Activated naive CD4-positive, alpha-beta T cell (primary cell): ENCODE measurements at places on chromosomes 2 and 18.

- DNase-seq: no peak
Measured at GRCh38 chr2:217356781-217357180, 496.9 kb upstream of the TNP1 start.

- no peak for DNase-seq
Measured at GRCh38 chr2:14094592-14094991, 537.9 kb upstream of the LRATD1 start.

- DNase-seq: no peak
Measured at GRCh38 chr18:57088883-57089282, 58.0 kb upstream of the BOD1L2 start.

- no peak for DNase-seq
Measured at GRCh38 chr2:205245652-205246051, 436.6 kb upstream of the NRP2 start.

GRCh38 chr2:210461401-210461800 lies 15.2 kb downstream of the LANCL1 start:
- DNase-seq: no peak

GRCh38 chr2:70039366-70039765 lies 47.9 kb upstream of the PCBP1 start:
- no peak for DNase-seq

DNA sequence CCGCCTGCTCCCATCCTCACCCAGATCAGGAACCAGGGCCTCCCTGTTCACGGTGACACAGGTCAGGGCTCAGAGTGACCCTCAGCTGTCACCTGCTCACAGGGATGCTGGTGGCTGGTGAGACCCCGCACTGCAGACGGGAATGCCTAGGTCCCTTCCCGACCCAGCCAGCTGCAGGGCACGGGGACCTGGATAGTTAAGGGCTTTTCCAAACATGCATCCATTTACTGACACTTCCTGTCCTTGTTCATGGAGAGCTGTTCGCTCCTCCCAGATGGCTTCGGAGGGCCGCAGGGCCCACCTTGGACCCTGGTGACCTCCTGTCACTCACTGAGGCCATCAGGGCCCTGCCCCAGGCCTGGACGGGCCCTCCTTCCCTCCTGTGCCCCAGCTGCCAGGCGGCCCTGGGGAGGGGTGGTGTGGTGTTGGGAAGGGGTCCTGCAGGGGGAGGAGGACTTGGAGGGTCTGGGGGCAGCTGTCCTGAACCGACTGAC lies 31.7 kb downstream of the GPC1 start:
- DNase-seq: no peak

DNA sequence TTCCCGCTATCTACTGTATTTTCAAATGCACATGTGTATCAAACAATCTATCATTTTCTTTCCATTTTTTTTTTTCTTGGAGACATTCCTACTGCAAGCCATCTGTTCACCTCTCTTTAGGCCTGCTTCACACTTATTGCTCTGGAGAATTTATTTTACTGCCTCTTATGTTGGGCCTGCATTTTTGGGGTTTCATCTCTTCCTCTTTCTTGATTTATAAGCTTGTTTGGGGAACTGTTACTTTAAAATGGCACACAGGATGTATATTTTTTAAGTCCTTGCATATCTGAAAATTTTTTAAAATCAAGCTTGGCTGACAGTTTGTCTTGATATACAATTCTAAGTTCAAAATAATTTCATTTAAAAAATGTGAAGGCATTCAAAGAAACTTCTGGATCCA lies 3.5 kb upstream of the RAB27B start:
- no peak for DNase-seq

DNA sequence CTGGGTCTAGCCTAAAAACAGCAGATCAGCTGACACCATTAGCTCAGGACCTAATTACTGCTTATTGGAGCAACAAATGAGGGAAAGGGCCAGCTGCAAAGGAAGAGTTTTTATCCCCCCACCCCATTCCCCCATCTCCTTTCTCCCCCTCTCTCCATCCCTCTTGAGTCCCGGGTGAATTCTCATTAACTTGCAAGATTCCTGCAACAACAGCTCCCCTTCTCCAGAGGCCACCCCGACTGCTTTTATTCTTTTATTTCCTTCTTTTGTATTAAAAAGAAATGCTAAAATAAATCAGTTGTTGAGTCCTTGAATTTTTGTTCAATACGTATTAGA lies 473 bp upstream of the NOL4 start:
- no peak for DNase-seq

DNA sequence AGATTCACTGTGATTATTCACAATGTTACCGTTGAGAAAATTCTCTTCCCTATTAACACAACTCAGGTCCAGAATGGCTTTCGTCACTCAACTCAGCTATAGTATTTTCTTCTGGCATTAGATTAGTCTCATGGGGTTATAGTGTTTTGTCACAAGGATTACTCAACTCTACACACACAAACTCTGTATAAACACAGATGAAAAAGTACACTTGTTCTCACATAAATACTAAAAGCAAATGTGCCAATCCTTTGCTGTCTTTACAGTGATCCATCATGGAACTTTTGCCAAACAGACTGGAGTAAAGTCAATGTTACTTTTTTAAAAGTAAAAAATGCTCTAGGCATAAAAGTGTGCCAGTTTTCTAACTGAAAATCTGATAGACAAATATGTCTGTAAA lies 267.6 kb downstream of the RBM43 start:
- DNase-seq: no peak

GRCh38 chr2:187709065-187709464 lies 154.8 kb upstream of the TFPI start:
- DNase-seq: no peak

- no peak for DNase-seq
Measured at GRCh38 chr2:216984937-216985336, 125.1 kb upstream of the TNP1 start.

GRCh38 chr2:51710222-51710621 lies 678.3 kb upstream of the NRXN1 start:
- DNase-seq: no peak

GRCh38 chr2:222835143-222835822 lies 25.6 kb upstream of the ACSL3 start:
- no peak for DNase-seq

- no peak for DNase-seq
Measured at GRCh38 chr2:153645599-153645998, 167.0 kb upstream of the RPRM start.

DNA sequence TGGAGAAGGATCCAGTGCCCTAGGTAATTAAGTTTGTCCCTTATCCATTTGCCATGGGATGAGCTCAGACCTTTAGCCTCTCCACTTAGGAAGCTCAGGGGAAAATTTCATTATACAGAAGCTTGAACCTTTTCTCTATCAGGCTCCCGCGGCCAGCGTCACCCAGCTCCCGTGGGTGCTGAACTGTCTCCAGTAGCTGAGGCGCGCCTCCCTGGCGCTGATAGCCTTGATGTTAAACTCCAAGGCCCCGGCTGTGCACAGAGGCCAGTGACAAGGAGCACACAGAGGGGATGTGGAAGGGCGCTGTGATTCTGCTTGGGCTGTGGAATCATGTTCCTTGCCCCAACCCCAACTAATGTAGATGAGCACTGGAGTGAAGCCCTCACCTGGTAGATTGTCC lies 50.8 kb downstream of the NRP2 start:
- DNase-seq: no peak

- no peak for DNase-seq
Measured at GRCh38 chr18:59140302-59140885, 710 bp downstream of the SEC11C start.

DNA sequence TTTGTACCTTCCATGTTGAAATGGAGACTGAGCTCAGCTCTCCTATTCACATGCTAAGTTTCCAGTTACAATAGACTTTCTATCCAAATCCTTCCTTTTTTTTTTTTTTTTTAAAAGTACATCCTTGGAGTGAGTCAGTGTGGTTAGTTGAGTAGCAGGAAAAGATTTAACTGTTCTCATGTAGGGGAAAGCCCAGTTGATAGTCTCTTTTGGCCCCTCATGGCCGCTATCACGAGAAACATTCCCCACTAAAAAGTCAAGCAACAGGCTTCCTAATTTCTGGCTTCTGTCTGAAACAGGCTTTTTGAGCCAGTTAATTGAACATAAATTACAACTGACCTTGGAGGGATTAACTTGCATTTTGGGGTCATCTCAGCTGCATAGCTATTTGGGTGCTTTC lies 161.3 kb downstream of the MEIS1 start:
- no peak for DNase-seq

- DNase-seq: no peak
Measured at GRCh38 chr2:8642366-8643068, 39.3 kb upstream of the ID2 start.

- no peak for DNase-seq
Measured at GRCh38 chr2:29921560-29921915, at the start of gene ALK. Gene ALK (minus strand): TSS chr2:29921586. CDS start chr2:29920659, 927 bp downstream.

GRCh38 chr2:58769864-58770234 lies 528.7 kb upstream of the FANCL start:
- no peak for DNase-seq

GRCh38 chr2:71689968-71690834 lies 236.8 kb downstream of the DYSF start:
- no peak for DNase-seq

GRCh38 chr2:96120091-96120720 lies 3.8 kb upstream of the ADRA2B start:
- no peak for DNase-seq

DNA sequence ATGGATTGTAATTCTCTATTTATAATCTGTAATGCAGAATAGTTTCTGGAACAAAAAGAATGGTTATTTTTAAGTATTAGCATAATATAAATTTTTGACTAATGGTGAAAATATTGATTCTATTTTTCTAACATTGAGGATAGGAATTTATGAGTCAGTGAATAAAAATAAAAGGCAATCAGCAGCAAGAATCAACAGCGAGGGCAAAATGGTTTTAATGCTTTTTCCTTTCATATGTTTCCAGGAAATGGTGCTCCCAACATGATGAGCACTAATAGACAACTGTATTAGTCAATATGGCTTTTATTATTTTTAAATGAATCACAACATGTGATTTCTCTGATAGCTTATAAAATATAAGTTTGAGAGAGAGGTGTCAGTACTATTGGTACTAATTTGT lies 90.7 kb upstream of the TFPI start:
- no peak for DNase-seq

DNA sequence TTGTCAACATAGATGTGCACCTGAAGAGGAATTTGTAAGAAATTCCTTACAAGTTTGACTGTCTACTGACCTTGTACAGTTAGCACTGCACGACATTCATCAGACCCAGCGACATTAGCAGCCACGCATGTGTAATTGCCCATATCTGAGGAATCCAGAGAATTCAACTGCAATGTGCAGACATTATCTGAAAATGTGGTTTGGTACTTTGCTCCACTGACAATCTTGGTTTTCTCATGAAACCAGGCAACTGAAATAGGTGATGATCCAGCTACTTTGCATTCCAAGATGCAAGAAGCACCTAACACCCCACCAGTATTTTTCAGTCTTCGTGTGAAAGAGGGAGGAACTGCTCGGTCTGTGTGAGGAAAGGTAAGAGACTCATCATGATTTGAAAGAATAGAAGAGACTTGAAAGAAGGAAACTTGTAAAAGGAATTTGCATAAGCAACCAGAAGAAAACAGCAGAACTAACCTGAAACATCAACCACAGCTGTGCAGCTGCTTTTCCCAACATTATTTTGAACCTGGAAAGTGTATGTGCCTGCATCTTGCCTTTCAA lies 83.4 kb downstream of the TTN start:
- no peak for DNase-seq

- DNase-seq: no peak
Measured at GRCh38 chr2:20401489-20401835, 45.4 kb upstream of the RHOB start.

DNA sequence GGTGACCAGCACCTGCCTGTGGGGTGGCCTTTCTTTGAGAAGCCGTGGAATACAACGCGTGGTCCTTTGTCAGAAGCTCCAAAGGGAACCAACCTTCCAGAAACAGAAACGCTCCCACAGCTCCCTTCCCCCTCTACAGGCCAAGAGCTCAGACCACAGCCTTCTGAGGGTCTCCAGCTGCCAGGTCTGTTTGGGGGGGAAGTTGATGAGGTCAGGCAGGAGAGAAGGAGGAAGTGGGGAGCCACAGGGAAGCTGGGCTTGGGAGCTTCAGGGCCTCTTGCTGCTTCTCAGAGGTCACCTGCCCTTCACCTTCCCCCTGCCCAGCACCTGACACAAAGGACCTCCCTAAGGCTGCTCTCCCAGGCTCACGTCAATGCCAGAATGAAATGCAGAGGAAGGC lies 287.7 kb upstream of the ID2 start:
- no peak for DNase-seq

- no peak for DNase-seq
Measured at GRCh38 chr2:85662899-85663593, 5.0 kb downstream of the SFTPB start.

- DNase-seq: no peak
Measured at GRCh38 chr2:230266638-230267037, 41.1 kb downstream of the SP140 start.

GRCh38 chr2:109079590-109079989 lies 49.4 kb upstream of the SH3RF3 start:
- no peak for DNase-seq
